ENCODE measurements at places on chromosomes 3 and 15. TPM values are rescaled to one million over a fixed set of nuclear protein-coding genes. Genes with fewer than 3 reads are reported as not detected.

Gene C3orf52
- 17.2 TPM for total RNA-seq

Gene EXD1
- 0.11 TPM for total RNA-seq

Gene DPPA2
- total RNA-seq, result not detected

Gene SLC27A2
- total RNA-seq, result 0.22 TPM

Gene RASGRP1
- 0.22 TPM for total RNA-seq
